ENCODE measurements at places on chromosomes 5 and 9.
A peak's percentile ranks its signal among the peaks of the same experiment; 100 is the strongest.

- no peak for DNase-seq
Measured at GRCh38 chr5:1834022-1834551, 32.9 kb downstream of the NDUFS6 start.

DNA sequence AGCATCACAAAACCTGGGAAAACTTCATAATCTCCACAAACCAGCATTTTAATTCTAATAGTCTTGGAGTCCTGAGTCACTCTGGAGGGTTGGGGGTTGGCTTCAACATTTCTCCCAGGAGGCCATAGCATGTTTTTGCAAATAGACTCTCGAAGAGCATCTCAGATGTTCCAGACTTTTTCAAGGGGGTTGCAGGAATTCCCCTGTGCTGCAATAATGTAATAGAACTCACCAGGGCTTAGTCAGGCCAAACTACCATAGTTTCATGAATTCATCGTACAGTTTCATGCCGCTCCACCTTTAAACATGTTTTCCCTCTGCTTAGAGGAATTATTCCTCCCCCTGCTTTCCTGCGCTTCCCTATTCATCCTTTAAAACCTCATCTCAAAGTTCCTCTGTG is 499.5 kb upstream of the KLF4 start:
- no peak for DNase-seq

DNA sequence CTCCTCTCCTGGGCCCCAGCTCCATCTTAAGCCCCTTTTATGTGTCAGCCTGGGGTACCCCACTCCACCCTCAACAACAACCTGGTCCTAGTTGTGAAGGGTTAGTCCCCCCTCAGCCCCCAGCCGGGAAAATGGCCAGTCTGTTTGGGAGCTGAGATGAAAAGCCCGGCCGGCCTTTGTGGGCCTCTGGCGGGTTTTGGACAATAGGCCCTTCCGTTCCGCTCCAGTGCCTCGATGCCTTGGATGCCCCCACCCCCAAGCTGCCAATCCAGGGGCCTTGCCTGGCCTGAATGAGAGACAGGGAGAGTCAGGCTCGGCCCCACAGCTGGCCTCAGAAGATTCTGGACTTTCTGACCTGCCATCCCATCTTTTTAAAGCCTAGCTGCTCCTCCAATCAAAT is 9.2 kb downstream of the CNTFR start:
- no peak for DNase-seq

GRCh38 chr9:106800701-106801270 is 62.2 kb upstream of the ZNF462 start:
- DNase-seq, result no peak

DNA sequence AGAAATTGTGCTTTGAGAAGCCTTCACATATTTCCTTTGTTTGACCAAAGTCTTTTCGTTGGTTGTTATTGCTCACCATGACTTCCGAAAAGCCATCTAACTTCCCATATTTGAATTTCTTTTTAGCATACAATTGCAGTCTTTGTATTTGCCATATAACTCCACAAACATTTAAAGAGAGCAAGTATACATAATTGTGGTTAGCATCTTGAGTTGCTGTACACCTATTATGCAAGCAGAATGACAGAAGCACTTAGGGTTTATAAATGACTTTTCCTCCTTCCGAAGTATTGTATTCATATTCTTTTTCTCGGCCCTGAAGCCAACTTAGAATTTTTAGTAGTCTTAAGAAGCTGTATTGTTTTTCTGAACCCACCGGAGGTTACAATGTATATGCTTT is 250.4 kb downstream of the RFK start:
- no peak for DNase-seq

DNA sequence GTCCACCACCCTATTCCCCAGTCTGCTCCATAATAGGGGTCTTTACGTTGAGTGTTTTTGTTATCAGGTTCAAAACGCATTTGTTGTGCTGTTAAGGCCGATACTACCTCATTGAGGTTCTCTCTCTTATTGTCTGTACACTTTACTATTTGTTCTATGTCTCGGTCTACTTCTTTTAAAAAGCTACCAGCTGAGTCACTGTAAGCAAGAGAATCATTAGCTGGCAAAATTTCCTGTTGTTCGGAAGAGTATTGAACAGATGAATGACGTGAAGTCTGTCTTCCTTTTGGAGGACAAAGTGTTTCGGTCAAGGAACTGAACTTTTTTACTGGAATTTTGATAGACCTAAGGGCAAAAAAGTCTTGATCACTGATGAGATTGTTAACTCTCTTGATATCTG is 10.3 kb downstream of the LYSMD3 start:
- peak; percentile 30 for DNase-seq

DNA sequence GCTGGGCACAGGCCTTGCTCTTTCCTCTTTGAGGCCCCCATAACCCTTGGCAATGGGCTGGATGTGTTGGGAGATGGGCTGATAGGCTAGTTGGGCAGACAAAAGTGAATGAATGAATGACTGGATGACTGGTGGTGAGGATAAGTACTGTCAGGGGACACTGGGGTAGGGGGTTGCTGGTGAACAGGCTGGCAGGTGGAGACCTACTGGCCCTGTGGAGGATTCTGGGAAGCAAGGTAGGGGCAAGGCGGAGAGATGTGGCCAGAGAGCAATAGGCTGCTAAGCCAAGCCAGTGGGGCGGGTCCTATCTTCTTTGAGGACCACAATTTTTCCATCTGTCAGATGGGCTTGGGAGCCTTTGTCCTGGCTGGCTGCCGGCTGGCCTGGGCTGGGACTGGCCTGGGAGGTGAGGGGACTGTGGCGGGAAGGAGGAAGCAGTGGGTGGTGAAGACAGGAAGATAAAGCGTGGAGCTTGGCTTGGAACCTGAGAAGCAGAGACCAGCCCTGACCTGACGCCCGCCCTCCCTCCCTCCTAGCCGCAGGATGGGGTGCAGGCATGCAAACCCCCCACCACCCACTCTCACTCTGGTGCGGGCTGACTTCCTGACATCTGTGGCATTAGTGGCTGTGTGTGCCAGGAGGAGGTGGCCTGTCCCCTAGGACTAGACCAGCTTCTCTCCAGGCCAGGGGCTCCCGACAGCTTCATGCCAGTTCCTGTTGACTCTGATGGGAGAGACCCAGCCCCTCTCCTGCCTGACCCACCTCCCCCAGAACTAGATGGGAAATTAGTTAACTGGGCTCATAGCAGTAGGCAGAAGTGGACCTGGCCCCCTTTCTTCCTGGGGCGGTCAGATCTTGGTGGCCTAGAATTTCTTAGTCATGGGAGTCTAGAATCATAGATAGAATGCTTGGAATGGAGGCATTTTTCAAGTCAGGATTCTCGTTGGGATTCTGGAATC is 9.5 kb downstream of the CXXC5 start:
- no peak for DNase-seq

- no peak for DNase-seq
Measured at GRCh38 chr9:133783331-133783731, 45.2 kb upstream of the SARDH start.

DNA sequence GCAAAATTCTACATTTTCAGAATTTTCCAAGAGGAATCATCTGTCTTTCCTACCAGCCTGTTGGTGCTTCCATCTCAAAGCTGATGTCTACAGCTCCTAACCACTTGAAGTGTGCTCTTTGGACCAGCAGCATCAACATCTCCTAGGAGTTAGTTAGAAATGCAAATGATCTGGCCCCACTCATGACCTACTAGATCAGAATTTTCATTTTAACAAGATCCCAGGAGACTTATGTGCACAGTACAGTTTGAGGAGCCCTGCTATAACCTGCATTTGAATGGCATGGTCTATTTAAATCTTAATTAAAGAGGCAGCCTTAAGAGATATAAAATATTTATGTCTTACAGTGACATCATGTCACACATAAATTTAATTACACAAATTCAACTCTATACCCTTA is 33.8 kb downstream of the ITK start:
- DNase-seq, result no peak

- DNase-seq, result no peak
Measured at GRCh38 chr9:82161876-82162275, 173.3 kb downstream of the SPATA31D1 start.

GRCh38 chr9:5587024-5587423 is 41.9 kb upstream of the RIC1 start:
- no peak for DNase-seq

DNA sequence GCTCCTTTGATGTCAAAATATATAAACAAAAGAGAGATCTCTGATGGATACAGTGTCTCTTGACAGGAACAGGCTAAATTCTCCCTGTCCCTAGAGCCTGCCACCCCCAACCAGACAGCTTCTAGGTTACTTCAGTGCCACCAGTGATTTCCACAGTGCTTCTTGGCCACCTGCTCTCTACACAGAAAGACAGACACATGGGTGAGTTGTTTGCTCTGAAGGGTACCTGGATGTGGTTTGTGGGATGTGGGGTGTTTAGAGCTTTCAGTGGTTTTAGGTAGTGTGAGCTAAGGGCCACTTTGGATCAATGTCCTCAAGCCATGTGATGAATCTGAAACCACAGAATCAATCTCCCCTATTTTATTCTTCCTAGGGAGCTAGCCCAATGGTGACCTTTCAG is 125.4 kb downstream of the ANKRD18B start:
- DNase-seq, result no peak

- no peak for DNase-seq
Measured at GRCh38 chr5:1169211-1170115, 31.9 kb upstream of the SLC6A19 start.

DNA sequence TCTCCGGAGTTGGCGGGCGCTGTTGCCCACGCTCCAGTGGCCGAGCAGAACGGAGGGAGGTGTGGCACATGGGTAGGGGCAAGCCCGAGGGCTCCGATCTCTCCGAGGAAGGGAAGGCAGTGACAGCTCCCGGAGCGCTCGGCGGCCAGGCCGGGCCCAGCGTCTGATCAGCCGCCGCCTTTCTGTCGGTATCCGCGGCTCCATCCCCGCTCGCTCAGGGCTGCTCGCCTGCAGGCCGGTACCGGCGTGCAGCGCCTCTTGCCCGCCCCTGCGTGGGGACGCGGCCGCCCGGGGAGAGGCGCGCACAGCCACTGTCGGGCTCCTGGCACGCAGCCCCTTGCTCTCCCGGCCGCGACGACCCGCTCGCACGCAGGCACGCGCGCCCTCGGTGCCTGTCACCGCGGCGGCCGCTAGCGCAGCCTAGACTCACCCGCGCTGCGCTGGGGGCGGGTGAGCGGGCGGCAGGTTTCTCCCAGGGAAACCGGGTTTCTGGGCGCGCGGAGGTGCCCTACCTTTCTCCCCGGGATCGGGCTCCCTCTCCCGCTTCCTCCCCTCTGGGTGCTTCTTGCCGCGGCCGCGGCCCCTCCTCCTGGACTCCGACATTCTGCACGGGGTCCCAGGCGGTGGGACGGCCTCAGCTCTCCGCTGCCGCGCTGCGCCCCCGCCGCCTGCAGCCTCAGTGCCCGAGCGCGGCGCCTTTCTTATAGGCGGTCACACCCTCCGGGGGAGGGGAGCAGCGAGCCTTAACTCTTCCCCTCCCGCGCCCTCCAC is 108.4 kb downstream of the PSD2 start:
- no peak for DNase-seq

- no peak for DNase-seq
Measured at GRCh38 chr5:151284392-151284967, 19.1 kb downstream of the SLC36A3 start.

DNA sequence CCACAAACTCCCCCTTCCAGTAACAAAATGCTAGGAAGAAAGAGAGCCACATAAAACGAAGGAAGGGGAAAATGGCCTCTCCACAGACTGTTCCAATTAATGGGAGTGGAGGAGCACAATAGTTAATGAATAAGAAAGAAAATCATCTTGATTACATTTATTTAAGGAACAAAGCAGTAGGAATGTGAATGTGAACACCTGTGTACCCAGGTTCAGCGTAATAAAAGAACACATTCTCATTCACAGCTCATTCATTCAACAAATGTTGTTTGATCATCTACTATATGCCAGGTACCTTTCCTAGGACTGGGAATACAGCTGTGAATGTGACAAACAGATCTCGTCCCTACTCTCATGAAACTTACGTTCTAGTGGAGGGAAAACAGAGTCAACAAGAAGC is 35.7 kb downstream of the SIL1 start:
- no peak for DNase-seq

- no peak for DNase-seq
Measured at GRCh38 chr9:129478961-129479630, 141.8 kb downstream of the C9orf50 start.

- peak; percentile 32 for DNase-seq
Measured at GRCh38 chr9:132077881-132078698, 1.6 kb downstream of the MED27 start.

DNA sequence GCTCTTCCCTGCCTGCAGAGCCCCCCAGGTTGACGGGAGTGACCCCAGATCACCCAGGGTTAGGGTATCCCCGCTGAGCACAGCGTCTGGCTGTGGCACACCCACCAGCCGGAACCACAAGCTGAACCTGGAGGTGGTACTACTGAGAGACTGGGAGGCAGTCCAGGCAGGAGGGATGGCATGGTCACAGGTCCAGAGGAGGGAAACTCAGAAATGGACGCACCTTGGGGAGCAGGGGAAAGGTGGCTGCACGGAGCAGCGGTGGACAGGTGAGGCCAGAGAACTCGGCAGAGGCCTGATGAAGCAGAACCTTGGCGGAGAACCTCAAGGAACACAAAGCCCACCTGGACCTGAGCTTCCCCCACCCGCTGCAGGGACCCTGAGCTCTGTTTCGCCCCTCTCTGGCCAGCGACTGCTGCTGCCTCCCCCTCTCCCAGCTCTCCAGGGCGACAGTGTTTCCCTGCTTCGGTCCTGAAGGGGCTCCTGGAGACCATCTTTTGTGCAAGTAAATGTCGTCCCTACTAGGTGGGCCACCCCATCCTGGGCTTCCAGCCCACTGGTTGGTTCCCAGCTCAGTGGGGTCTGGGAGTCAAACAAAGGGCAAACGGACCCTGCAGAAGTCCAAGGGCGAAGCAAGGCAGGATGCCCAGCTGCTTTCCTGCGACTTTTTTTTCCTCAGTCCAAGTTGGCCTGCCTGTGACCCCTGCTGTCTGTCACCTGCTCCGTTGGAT is 845 bp downstream of the ADGRD2 start:
- DNase-seq, result no peak

GRCh38 chr5:35822511-35822910 is 34.2 kb upstream of the IL7R start:
- no peak for DNase-seq

DNA sequence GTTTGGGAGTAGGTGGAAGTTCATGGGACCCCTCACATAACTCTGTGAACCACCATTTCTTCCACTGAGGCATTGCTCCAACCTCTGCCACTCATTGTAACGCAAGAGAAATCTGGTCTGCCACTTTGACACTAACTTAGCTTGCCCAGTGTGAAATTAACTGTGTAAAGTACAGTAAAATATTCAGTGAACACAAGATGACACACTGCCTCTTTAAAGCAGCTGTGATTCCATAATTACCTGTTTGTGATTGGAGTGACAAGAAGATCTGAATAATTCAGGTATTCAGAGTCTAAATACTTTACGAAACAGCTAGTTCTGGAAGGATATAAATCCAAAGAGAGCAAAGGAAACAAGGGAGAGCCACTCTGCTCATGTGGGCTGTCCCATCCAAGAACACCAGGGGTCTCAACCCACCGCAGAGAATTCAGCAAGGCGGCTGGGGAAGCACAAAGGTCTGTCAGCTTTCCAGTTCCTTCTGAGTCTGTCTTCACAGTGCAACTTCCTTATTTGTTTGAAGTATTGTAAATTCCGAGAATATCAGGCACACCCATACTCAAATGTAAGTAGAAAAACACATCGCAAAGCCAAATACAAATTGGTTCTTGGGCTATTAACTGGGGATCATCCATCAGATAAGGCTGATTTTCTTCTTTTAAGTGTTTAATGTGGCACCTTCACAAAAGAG is 86.9 kb downstream of the GNAQ start:
- peak; percentile 21 for DNase-seq

Measured in endothelial cell of umbilical vein (primary cell).